ENCODE measurements at places on chromosomes 6 and 20.

- no peak for DNase-seq
These were observed 93.3 kb upstream of the MARCKS start for GRCh38 chr6:113763876-113764275.

DNA sequence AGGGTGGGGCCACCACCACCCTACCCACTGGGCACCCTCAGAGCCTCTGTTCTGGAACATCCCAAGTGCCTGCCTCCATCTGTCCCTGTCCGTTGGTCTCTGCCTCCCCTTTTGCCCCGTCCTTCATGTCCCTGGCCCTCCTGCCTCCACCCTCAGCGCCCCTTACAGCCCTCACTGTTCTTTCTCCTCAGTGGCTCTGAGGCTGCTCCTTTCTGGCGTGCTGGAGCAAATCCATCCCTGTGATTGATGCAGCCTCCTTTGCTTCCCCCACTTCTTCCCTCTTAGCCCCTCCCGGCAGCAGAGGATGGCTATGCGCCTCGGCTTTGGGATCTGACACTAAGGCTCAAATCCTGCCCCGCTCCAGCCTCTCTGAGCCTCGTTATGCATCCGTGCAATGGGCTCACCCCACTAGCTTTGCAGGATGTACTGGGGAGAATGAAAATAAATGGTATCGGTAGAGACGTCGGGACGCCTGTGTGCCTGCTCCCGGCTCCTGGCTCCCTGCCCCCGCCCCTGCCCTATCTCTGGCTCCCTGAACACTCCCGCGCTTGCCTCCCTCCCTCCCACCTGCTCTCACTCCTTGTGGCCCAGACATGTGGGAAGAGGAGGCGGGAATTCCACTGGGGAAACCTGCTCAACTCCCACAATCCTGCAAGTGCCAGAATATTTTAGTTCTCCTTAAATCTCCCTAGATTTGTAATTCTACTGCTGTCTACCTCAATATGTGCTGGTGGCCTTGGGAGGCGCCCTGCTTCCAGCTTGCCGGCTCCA, 13.1 kb downstream of the VSTM2L start:
- DNase-seq: no peak

DNA sequence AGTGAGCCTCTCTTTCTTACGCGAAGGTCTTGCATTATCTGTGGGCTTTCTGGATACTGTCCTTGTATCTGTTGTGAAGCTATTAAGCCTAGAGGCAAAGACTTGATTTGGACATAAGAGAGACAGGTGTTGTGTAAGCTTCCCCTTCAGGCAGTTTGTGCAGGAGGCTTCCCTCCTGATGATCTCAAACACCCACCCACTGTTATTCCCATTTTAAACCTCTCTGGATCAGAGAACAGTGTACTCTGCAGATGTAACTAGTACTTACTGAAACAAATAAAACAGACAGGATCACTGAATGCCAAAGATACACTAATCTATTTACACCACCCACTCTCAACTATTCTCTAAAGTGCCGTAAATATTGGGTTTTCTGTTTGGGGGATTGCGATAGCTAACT, 113.8 kb upstream of the RAB32 start:
- DNase-seq: no peak

GRCh38 chr6:117459204-117459944, 23.1 kb upstream of the DCBLD1 start:
- DNase-seq: no peak

GRCh38 chr6:169752074-169752623, 727 bp downstream of the ERMARD start:
- no peak for DNase-seq

DNA sequence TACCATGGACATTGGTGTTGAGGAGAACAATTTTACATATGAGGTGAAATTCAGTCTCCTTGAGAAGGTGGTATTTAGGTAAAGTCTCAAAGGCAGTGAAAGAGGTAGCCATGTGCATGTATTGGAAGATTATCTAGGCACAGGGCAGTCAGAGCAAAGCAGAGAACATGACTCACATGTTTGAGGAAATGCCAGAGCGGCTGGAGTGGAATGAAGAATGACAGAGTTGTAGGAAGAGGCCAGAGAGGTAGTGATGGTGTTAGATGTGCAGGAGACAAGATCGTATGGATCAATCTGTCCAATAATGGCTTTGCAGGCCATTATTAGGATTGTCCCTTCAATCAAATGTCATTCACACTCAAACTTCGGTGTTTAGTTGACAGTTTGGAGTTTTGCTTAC, 449.4 kb upstream of the PTCHD4 start:
- DNase-seq: no peak

DNA sequence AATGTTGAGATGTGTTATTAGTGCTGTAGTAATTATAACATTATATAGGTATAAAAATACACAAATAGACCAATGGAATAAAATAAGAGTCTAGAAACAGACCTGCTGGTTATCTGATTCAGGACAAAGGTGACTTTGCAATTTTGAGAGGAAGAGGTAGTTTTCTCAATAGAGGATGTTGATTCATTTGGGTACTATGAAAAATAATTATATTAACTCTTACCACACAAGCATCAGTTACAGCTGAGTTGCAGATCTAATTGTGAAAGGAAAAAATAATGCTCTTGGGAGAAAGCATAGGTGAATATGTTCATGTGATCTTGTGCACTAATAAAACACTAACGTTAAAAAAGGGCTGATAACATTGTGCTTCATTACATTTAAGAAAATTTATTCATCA, 103.0 kb downstream of the BCKDHB start:
- DNase-seq: no peak

GRCh38 chr20:25076731-25077609, 5.0 kb downstream of the VSX1 start:
- no peak for DNase-seq

Data from fibroblast of skin of left biceps (primary cell).